ENCODE measurements at places on chromosomes 12 and 14.

- no peak for DNase-seq
These were observed 4.9 kb downstream of the HRK start for GRCh38 chr12:116876151-116876869.

DNA sequence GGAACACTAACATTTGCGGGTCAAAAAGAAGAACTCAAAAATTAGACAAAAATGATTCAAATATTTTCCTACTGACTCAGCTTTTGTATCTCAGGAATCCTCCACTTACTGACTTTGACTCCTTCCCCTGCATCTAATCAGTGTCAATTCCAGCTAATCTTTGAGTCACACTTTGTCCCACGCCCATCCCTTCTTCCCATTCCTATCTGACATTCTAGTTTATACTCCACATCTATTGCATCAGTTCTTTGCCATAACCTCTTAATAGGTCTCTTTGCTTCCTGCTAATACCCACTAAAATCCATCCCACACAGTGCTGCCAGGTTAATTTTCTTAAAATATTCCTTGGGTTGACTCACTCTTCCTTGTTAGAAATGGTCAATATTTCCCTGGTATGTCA lies 19.1 kb downstream of the BBS10 start:
- no peak for DNase-seq

DNA sequence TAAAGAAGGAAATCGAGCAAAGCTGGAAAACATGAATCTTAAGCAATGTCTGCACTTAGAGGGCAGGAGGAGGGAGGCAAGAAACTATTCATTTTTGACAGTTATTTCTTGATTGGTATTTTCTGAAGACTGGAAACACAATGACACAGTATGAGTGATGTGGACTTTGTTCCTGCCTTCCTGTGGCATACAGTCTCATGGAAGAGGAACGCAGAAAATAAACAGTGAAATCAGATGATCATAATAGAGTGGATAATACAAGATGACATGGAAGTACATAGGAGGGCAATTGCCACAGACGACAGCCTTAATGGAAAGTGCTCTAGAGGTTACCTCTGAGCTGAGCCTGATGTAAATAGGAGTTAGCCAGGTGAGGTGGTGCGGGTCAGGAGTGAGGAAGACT lies 140.4 kb upstream of the MAX start:
- DNase-seq, result no peak

DNA sequence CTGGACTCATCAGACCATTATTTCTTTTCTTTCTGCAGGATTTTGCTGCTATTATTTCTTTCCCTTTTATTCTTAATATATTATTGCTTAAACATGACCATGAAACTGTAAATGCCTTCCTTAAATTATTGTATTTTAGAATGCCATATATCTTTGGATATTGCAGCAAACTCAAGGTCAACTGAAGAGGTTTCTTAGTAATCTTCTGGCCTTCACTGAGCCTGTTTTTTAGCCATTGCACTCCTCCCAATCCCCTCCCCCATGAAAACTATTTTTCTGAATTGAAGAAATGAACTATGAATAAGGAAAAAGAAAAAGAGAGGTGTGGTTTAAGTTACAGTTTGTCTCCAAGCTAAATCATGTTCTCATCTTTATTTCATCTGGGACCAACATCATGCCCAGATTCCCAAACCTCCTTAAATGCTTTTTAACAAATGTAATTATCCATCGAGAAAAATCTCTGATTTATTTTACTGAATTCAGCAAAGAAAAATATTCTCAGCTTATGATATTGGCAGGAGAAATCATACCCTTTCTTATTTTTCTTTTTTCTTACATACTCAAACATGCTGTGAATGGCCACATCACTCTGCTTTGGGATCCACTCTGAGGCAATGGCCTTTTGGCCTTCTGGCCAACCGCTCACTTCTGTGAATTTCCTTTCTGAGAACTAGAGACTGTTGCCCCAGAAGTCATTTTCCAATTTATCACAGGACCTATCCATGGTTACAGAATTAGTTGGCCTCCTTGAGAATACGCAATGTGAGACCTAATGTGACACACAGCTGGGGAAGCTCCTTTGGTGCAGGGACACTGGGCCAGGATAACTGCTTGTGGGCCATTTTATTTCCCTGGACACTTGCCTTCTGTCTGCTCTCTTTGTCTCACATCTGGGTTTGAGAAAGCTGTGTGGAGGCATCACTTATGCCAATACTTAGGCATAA lies 50.9 kb downstream of the IGF1 start:
- DNase-seq, result no peak

DNA sequence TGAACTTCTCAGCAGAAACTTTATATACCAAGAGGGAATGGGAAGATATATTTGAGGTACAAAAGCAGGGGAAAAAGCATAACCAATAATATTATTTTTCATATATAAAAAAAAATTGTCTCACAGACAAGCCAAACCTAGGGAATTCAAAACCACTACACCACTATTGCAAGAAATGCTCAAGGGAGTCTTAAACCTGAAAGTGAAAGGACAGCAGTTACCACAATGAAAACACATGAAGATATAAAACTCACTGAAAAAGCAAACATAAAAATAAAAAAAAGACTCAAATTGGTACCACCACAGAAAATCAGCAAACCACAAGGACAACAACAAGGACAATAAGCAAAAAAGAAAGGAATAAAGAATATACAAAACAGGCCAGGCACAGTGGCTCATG lies 131.9 kb downstream of the CEP128 start:
- DNase-seq, result no peak

- DNase-seq, result no peak
These were observed 91.7 kb upstream of the PELI2 start for GRCh38 chr14:56026506-56026905.

- no peak for DNase-seq
These were observed 66.1 kb upstream of the BCAT1 start for GRCh38 chr12:25014961-25015360.

- no peak for DNase-seq
These were observed 30.4 kb downstream of the RTL1 start for GRCh38 chr14:100873096-100873482.

- DNase-seq, result no peak
These were observed 59.8 kb downstream of the DIO3 start for GRCh38 chr14:101620821-101621785.

GRCh38 chr12:59070322-59070933 lies 150.1 kb upstream of the LRIG3 start:
- DNase-seq, result no peak

GRCh38 chr12:65355461-65355860 lies 77.0 kb downstream of the MSRB3 start:
- DNase-seq, result no peak

GRCh38 chr14:95686935-95687334 lies 709 bp downstream of the TCL1B start:
- DNase-seq, result no peak

DNA sequence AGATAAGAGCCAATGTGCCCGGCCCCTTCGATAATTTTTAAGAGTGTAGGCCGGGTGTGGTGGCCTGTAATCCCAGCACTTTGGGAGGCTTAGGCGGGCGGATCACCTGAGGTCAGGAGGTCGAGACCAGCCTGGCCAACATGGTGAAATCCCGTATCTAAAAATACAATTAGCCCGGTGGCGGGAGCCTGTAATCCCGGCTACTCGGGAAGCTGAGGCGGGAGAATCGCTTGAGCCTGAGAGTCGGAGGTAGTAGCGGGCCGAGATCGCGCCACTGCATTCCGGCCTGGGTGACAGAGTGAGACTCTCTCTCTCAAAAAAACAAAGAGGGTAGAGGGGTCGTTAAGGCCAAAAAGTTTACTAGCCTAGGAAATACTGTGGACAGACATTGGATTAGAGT lies 2.6 kb downstream of the KRAS start:
- DNase-seq, result no peak

GRCh38 chr14:82412545-82412944 lies 878.9 kb upstream of the SEL1L start:
- DNase-seq, result no peak

- no peak for DNase-seq
These were observed 16.5 kb downstream of the HEBP1 start for GRCh38 chr12:12983420-12984035.

- no peak for DNase-seq
These were observed 3.0 kb upstream of the EP400 start for GRCh38 chr12:131946757-131947156.

GRCh38 chr14:39641224-39641623 lies 209.0 kb upstream of the FBXO33 start:
- DNase-seq, result no peak

- DNase-seq, result no peak
These were observed 13.3 kb downstream of the USP44 start for GRCh38 chr12:95538006-95538405.

DNA sequence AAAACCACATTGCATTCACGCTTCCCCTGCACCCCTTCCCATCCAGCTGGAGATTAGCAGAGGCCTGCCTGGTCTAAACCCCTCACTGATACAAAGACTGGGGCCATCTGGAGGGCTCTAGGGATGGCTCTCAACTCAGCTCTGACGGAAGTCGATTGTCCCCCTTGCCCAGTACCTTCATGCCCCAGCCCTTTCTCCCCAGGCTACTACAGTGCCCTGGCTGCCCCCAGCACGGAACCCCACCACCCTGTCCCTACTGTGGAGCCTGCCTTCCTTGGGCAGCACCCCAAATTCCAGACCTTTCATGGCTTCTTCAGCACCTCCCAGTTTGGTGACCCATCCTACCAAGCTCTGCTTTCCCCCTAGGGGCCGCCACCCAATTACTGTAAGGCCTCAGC lies 25.6 kb downstream of the ZFP36L1 start:
- no peak for DNase-seq

GRCh38 chr12:48775991-48776649 lies 12.8 kb downstream of the ADCY6 start:
- DNase-seq, result no peak

GRCh38 chr12:113664224-113664681 lies 192.6 kb upstream of the LHX5 start:
- no peak for DNase-seq

GRCh38 chr12:49950273-49951251 lies at the start of gene AQP2:
TSS of gene AQP2 (plus strand) at chr12:49950737. CDS start at chr12:49950831, 94 bp downstream.
- no peak for DNase-seq

DNA sequence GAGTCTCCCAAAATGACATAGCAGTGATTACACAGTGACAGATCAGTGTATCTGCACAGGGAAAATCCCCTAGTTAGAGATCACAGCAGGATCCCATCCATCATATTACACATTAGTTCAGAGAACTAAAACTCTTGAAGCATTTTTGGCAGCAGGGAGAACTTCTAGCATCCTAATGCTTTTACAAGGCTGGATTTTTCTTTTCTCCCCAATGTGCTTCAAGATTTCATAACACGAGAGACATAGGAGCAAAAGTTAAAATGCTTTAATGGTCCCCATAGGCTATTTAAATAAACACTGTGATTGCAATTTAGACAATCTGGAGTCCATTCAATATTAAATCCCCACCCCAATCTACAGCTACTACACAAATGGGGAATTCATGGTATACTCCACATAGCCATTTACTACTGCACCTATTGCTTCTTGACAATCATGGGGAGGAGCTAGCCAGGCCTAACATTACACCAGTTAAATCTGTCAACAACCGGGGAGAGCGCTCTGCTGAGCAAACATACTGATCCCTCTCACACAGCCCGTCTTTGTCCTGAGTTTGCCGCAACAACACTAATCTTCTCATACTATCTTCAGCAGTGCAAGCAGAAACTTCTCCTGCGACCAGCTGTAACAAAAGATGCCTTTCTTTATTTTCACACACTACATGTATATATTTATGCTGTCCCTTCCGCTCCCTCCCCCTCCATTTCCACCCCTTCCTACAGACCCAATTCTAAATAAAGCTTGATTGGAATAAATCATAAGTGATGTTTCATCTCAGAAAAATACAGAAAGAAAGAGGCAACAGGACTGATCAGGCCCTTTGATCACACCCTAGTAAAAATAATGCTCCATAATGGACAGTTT lies 120.3 kb upstream of the SOX5 start:
- DNase-seq, result no peak

GRCh38 chr12:107649661-107650061 lies 35.9 kb upstream of the PWP1 start:
- DNase-seq, result no peak

GRCh38 chr12:59282999-59283398 lies 312.8 kb upstream of the SLC16A7 start:
- DNase-seq, result no peak

DNA sequence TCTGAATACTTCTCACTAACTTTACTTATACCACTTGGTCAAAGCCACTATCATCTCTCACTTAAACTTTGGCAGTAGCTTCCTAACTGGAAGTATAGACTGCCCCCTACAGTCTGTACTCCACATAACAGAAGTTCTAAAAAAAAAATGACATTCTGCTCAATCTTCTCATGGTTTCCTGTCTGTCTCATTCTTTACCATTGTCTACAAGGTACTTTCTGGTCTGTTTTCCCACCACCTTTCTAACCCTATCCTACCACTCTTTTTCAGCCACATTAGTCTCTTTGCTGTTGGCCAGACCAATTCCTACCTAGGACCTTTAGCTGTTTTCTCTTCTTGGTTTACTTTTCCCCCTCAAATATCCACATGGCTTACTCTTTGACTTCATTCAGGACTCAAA lies 14.7 kb downstream of the CPSF6 start:
- DNase-seq, result no peak

- DNase-seq, result no peak
These were observed 122.5 kb upstream of the CNTN1 start for GRCh38 chr12:40569626-40570179.
